ENCODE measurements at places on chromosomes 7 and 10.
A peak's percentile ranks its signal among the peaks of the same experiment; 100 is the strongest.

DNA sequence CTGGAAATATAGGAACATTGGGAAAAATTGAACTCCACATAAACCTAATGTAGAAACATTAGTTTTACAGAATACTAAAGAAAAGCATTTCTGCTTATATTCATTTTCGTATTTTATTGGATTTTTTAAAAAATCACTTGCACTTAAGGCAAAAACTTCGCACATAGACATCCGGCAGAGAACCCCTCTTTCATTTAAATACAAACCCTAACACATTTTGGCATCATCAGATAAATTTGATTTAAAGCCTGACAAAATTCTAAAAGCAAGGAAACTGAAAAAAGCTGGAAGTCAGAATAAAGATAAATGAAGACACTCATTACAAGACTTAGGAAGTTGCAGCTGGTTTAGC, 396 bp upstream of the EXOC4 start:
- DNase-seq, result no peak

DNA sequence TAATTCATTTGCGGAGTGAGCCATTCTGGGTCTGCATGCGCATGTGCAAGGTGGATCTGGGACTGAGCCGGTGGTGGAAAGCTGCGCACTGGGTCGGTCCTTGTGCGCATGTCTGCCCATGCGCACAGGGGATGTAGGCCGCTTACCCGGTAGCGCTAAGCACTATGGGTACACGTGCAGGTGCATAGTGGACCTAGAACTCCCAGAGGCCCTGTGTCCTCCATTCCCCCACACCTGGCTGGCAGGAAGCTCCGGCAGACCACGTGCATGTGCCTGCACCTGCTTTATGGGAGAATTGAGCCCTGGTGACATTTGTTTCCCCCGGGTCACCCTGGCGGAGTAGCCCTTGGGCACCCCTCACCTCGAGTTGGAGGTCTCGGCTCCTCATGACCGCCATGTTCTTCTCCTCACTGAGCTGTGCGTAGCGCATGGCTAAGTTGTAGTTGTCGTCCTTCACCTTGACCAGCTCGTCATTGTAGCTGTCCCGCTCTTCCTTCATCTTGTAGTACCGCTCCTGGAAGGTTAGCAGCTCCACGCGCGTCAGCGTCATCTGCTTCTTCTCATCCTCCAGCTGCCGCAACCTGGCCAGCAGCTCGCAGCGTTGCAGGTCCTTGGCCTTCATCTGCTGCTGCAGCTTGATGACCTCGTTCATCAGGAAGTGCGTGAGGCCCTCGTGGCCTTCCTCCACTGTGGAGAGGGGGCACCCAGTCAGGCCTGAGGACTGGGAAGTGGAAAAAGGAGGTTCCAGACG, 99.6 kb downstream of the CARD11 start:
- DNase-seq, result no peak

GRCh38 chr7:37047260-37047659, 323.0 kb upstream of the AOAH start:
- DNase-seq, result no peak

- no peak for DNase-seq
These were observed 1.9 kb downstream of the INA start for GRCh38 chr10:103278862-103279298.

GRCh38 chr7:28473571-28474281, 61.4 kb downstream of the CREB5 start:
- DNase-seq, result no peak

DNA sequence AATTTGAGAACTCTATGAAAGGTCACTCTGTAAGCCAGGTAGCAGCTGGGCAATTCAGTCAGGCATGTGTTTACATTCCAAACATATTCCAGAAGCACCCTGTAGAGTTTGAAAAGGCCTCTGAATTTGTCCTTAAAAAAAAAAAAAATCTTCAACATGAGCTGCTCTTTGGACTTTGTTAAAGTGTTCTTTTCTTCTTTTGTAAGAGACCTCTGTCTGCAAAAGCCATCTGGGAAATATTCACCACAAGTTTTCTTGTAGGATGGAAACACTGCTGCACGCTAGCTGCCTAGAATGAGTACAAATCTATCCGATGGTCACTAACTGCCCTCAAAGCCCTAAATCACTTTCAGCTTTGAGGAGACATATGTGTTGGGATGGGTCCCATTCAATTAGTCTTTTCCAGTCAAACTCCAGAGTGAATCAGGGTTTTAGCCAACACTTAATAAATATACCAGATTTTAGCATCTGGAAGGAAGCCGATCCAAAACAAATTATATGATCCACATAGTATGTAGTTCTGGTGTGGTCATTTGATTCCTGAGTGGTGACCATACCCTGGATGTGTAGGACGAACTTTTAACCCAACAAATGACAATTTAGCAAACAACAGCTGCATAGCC, 85.9 kb downstream of the CD36 start:
- no peak for DNase-seq

GRCh38 chr7:10655031-10655430, 318.6 kb upstream of the PHF14 start:
- DNase-seq, result no peak

DNA sequence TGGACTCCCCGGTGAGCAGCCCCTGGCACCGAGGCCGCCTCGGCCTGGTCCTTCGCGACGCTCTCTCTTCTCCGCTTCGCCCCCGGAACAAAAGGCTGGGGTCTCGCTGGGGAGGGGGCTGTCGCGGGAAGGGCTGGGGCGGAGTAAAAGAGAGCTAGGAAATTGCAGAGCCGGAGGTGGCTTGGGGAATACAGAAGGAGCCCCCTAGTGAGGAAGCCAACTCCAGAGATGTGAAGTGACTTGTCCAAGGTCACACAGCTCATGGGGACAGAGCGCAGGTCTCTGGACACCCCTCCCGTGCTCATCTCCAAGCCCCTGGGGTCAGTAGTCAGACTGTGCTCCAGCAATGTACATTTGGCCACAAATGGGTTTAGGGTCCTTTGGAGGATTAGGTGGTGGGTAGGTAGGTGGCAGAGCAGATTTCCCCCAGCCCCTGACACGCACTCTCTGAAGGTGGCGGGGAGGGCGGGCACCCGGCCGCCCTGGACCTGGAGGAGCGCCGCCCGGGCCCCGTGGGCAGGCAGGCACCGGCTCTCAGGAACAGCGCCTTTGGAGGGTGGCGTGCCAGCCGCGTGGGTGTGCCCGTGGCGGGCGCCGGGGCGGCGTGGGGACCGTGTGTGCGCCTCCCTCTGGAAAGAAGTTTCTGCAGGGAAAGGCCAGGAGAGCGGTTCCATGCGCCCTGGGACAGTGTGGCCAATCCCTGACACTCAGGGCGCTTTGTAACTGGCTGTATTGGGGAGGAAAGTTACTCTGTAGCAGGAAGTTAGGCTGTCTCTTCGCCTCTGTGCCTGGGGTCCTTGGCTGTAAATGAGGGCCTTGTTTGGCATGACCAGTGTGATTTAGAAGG, 910 bp downstream of the WIPF3 start:
- DNase-seq, result peak; percentile 67

- DNase-seq, result no peak
These were observed 219.0 kb downstream of the PTEN start for GRCh38 chr10:88082391-88082790.

DNA sequence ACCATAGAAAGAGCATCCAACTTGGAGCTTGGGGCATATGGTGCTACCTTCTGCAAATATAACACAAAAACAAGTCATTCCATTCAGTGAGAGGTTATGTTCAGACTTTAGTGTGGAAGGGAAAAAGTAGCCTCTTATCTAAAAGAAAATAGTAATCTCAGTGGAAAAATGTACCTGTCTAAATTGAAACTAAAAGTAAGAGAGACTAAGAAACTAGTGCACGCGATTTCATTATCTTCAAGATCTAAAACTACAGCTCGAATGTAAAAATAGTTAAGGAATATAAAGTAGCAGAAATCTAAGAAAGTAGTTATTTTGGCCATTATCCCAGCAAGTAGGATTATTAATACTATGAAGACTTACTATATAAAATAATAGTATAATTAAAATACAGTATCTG, 233.0 kb upstream of the PPP1R3A start:
- DNase-seq, result no peak

GRCh38 chr7:69564454-69565417, 33.5 kb upstream of the AUTS2 start:
- DNase-seq, result no peak

GRCh38 chr7:157607218-157607617, 270.4 kb downstream of the DNAJB6 start:
- no peak for DNase-seq

DNA sequence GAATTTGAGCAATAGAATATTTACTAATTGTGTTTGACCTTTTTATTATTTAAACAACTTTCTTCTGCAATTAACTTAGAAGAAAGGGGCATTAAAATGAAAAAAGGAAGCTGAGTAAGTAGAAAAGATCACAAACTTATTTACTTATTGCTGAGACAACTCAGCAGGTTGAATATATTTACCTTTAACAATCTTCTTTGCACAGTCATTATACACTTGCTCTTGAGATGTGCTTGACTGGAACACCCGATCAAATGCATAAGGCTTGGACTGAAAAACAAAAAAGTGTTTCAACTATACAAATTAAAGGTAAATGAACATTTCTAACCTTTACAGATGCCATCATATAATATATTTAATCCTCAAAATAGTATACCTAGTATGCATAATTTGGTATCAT, 7.9 kb downstream of the KIF5B start:
- no peak for DNase-seq

DNA sequence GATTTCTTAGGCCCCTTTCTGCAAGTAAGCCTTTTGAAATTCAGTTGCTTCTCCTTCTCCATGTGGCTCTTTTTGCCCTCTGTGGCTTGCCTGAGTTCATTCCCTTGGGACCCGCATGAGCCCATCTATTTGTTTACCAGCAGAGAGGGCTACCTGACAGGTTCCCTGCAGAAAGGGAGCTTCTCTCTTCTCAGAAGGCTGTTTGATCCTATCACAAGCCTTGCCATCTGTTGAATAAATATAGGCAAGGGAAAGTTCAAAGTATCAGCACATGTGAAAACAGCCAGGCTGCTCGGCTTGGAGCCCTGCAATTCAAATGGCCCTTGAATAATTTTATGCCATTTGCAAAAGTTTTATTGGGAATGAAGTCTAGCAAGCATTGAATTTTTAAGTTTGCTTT, 720.2 kb upstream of the FZD8 start:
- no peak for DNase-seq

- no peak for DNase-seq
These were observed 21.6 kb upstream of the PSMG3 start for GRCh38 chr7:1591396-1591795.

- DNase-seq, result no peak
These were observed 58.4 kb upstream of the EN2 start for GRCh38 chr7:155399577-155399976.

DNA sequence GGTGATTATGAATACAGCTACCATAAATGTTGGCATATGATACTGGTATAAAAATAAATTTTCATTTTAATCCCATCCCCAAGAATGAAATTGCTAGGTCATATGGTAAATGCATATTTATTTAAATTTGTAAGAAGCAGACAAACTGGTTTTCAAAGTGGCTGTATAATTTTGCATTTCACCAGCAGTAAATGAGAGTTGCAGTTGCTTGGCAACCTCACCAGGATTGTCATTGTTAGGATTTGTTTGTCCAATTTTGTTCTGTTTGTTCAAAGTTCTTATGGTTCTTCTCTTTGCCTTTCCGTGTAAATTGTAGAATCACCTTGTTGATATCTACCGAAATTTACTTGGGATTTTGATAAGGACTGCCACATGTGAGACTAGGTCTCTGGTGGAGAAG, 237.4 kb downstream of the OTUD1 start:
- DNase-seq, result no peak

All from H1 (cell line).